ENCODE measurements at places on chromosomes 12 and 14.

DNA sequence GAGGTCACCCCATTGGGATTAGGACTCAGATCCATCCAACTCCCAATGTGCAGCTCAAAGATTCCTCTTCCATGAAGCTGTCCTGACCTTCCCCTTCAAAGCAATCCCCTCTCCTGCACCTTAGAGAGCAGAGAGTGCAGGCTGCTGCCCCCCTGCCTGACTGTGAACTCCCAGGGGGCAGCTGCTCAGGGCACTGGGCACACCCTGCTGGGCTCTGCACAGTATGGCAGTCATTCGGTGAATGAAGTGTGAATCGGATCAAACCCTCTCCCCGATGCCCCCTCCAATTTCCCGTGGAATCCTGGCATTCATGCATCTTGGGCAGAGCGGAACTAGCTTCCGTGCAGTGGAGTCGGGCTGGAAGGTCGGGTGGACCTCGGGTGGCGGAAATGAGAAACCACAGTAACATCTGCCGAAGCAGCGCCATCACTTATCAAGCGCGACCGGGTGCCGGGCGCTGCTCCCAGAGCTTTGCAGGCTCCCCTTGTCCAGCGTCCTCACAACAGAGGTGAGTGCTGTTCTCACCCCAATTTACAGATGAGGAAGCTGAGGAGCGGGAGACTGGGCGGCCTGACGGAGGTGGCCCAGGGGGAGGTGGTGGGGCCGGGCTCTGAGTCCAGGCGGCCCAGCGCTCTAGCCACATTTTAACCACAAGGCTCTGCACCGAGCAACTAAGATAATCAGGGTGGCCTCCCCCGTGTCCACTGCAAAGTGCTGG is 14.7 kb downstream of the GALNT9 start:
- no peak for DNase-seq

DNA sequence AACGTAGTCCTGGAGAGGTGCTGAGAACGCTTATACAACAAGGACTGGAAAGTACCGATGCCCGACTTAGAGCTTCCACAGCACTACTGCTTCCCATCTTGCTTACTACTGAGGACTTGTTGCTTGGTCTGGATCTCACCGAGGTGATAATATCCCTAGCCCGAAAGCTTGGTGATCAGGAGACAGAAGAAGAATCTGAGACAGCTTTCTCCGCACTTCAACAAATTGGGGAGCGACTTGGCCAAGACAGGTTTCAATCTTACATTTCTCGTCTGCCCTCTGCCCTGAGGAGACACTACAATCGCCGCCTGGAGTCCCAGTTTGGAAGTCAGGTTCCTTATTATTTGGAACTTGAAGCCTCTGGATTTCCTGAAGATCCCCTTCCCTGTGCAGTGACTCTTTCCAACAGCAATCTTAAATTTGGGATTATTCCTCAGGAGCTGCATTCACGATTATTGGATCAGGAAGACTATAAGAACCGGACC is 1.1 kb downstream of the TOGARAM1 start:
- DNase-seq, result no peak

DNA sequence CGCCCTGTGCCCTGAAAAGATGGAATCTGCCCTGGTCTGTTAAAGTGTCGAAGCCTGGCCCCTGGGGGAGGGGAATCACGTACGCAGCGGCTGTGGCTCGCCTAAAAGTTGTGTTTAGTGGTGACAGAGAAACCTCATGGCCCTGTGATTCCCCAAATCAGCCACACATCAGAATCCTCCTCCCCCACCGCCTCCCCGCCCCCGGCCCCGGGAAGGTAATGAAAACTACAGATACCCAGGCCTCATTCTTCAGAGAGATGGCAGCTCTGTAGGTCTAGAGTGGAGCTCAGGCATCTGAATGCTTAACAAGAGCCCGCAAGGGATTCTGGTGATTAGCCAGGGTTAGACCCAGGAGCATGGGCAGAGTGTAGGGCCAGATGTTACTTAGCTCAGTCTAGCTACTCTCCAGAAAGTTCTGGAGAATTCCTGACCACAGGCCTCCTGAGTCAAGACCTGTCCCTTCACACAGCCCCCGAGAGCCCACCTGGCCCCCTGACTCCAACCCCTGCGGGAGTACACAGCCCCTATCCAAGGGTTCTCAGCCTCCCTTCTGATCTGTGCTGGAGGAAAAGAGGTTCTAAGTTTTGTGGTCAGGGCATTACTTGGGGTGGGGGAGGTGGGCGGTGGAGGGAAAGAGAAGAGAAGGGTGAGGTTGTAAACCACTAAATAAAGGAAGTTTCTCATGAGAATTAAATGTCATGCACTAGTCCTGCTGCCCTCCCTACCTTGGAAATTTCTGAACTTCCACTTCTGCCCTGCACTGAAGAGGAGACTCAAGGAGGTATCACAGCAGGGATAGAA is 114.8 kb downstream of the PLXNC1 start:
- no peak for DNase-seq

DNA sequence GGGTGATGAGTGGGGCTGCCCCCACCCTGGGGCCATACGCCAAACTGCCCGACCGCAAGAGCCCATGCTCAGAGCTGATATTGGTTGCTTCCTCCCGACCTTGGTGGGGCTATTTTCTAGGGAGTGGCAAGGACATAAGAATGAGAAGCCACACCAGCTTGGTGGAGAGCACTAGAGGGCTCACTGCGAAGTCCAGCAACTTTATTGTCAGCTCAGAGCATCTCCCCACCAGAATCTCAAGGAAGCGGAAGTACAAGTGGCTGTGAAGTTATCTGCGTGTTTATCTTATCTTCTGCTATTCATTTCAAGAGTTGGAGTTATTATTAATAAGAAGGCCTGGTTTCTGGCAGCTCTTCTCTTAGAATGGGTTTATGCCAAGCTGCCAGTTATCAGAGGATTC is 4.9 kb upstream of the PLXNC1 start:
- no peak for DNase-seq

DNA sequence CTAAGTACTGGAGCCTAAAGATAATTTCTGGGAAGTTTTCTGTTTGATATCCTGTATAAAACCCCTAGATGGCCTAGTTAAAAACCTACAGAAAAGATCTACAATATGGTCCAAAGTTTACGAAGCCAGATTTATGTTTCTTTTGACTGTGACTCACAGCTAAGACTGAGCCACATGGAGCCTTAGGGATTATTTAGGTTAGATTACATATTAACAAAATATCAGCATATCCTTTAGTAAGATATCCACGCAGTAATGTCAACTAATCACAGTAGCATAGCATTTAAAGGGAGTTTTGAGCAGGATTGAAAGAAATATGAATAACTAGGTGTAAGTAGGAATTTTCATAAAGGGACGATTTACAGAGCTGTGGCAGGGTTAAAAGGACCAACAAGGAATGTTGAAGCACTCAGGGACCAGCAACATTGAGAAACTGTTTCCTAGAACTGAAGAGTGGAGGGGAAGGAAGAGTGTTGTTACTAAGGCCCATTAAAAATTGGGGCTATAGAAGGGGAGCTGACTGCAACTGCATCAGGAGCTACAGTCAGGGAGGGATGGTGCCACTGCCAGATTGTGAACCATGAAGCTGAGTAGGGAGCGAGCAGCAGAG is 155.5 kb downstream of the DACT1 start:
- DNase-seq, result no peak

DNA sequence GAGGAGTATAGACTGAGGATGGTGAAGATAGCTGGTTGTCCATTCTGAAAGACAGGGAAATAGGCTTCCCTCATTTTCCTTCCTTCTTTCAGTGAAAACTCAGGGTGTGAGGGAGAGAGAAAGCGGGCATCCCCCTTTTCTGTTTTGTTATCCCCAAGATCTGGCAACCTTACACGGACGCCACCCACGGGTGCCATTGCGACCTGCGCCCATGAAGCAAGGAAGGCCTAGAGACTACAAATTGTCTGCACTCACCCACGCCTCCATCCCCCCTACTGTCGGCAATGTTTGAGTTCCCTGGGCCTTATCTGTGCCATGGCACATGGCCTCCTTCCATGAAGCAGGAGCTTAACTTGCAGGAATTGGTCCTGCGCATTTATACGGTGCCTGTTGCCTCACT is 115.0 kb upstream of the IGF1 start:
- DNase-seq, result no peak
